Naive thymus-derived CD4-positive, alpha-beta T cell (primary cell): ENCODE measurements at places on chromosomes 3 and 15. TPM values are rescaled to one million over a fixed set of nuclear protein-coding genes. Genes with fewer than 3 reads are reported as not detected.
A peak's percentile ranks its signal among the peaks of the same experiment; 100 is the strongest.

GRCh38 chr3:3712971-3713370, 86.3 kb upstream of the LRRN1 start:
- DNase-seq: no peak

DNA sequence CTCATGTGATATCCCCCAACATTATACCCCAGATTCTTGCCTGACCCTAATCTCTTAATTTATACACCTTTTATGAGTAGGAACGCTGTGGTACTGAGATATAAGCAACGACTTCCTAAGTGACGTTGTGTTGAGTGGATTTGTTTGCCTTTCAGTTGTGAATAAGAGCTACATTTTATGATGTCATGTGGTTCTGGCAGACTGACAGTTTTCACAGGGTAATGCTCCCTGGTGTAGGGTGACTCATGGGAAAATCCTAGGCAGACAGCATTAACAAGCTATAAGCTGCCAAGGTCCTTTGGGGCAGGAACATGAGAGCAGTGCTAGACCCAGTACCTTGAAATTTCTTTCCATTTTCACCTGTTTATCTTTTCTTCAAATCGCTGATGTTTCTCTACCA, 11.2 kb downstream of the C3orf52 start:
- DNase-seq: no peak

GRCh38 chr15:82832601-82833361, 23.4 kb downstream of the WHAMM start:
- no peak for DNase-seq

DNA sequence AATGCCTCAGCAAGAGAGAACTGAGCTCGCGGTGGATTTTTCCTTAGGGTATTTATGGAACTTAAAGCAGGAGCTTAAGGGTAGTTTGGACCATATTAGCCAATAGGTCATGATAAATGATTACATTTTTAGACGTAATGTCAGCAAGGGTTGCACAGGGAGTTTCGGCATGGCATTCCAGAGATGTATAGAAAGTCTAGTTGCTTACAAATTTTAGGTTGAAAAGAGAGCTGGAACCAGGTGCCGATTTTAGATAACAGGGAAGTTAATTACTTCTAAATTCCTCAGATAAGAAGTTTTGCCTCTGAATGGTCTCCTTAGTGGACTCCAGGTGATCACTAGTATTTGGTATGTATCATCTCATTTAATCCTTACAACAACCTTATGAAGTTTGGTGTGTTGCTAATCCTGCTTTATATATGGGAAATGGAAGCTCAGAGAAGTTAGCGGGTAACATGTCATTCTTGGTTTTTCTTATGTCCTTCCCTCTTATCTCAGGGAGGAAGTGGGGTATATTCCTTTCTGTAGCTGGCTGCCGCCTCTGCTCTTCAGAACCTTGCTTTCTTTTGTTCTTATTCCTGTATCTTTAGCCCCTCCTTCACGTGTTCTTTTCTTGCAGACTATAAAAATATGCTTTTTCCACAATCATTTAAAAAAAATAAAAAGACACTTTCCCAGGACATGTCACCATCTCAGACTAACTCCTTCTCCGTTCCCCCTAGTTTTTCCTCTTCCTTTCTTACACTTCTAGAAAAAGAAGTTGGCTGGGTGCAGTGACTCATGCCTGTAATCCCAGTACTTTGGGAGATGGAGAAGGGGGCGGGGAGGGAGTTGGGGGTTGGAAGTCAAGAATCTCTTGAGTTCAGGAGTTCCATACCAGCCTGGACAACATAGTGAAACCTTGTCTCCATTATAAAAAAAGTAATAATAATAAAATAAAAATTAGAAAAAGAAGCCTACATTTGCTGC, 25.7 kb downstream of the IQGAP1 start:
- no peak for DNase-seq

DNA sequence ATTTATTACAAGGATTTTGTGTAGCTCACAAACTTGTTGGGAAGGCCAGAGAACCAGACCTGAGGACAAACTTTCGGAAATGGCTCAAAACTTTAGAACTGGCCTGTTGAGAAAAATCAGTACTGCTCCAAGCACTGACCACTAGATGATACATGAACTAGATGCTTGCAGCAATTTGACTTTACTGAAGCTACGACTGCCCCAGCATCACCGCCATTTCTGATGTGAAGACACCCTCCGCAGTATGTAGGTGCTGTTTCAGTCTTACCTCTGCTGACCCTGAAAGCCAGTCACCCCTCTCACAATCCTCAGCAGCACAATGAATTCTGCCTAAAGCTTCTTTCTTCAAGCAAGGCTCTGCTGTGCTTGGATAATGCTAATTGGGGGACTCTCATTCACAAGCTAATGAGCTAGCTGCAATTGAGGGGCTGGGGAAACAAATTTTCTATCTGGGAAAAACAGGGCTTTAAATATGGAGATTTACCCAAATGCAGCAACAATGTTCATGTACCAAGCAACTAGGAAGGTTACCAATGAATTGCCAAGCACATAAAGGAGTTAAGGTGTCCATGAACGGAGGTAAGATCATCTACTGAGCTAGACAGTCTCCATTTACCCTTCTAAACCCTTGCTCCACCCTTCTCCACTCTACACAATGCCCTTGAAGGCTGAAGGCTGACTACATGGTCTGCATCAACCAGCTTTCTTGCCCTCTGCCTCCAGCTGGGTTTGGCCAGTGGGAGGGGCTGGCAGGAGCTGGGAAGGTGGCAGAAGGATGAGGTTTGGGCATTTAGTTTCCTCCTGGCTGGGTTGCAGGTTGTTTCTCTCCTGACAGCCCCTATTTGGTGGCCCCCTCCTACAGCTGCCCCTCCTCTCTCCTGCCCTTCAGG, 53.2 kb upstream of the FSTL1 start:
- no peak for DNase-seq

- DNase-seq: no peak
These were observed 143.9 kb downstream of the OR4M2 start for GRCh38 chr15:22224241-22224671.

DNA sequence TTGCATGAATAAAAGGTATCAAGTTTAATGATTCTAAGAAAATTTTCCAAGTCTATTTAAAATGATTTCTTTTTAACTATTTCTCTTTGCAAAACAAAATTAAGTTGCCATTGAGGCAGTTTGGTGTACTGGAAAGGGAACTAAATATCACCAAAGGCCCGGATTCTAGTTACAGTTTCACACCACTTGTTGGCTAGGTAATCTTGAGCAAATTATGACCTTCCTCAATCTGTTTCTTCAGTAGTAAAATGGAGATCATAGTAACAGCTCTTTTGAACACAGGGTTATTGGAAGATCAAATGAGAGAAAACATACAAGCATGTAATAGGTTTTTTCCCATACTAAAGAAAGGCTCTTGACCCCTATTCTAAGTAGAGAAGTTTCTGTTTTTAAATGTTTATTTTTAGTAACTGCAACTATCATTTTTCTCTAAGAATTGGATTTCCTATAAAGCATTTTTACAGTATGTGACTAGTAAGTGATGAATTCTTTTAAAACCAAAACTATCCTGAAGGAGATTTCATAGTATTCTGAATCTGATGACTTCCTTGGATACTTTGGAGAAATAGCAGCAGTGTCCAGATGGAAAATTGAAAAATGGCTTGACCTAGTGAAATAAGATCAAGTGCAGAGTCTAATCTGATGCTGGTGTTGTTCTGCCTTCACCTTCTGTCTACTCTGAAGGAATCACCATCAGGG, 15.7 kb downstream of the SCAANT1 start:
- no peak for DNase-seq

- DNase-seq: no peak
These were observed 785.4 kb upstream of the ROBO1 start for GRCh38 chr3:80553211-80553610.

DNA sequence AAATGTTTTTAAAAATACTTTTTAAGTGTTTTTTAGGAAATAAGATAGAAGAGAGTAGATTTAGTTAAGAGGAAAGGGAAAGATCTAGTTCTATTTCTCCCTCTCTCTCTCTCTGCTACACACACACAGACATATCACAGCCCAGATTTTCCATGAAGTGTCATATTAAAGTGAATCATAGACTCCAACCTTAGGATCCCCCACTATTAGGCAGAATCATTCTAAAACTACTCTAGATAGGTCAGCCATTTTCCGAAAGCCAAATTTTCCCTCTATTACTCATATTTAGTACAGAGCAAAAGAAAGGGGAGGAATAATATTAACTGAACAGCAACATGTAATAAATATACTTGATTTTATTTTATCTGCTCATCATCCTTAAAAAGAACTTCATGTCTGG, 45.1 kb upstream of the RSL24D1 start:
- no peak for DNase-seq

DNA sequence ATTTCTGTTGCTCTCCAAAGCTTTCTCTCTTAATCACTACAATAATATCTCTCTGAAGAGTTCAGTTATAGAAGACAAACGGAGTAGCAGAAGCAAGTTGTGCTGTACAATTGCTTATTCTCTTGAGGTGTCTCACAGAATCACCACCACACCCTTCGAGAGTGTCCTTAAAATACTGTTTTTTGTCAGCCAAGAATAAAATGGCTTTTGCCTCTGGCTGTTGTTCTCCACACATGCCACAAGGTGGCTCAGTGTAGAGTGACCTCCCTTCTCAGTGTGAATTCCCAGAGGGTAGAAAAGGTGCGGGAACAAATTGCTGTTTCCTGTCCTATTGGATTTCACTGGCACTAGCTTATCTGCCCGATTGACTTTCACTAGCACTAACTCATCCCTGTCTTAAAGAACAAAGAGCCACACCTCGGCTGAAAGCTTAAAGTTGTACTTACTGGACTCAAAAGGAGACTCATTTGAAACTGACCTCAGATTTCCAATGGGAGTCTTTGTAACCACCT, 134.2 kb upstream of the SATB1 start:
- DNase-seq: peak; percentile 41

GRCh38 chr3:51968883-51969678, 1.8 kb upstream of the PCBP4 start:
- DNase-seq: no peak

DNA sequence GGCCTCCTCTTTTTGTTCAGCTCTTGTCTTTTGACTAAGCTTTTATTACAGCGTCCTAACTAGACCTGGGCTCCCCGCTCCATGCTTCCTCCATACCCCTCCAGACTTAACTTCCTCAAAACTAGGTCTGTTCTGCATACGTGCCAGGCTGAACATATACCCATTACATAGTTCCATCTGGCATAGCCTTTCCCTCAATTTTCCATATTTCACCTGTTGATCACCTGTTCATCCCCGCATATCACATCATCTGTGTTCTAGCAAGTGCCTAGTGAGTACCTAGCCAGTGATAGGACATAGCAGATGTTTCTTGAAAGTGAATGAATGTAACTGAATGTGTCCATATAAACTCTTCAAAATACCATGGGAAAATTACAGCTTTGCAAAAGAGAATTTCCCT, 36.0 kb downstream of the PARP14 start:
- DNase-seq: no peak

- DNase-seq: no peak
These were observed 2.3 kb downstream of the ANXA2 start for GRCh38 chr15:60395276-60396011.

DNA sequence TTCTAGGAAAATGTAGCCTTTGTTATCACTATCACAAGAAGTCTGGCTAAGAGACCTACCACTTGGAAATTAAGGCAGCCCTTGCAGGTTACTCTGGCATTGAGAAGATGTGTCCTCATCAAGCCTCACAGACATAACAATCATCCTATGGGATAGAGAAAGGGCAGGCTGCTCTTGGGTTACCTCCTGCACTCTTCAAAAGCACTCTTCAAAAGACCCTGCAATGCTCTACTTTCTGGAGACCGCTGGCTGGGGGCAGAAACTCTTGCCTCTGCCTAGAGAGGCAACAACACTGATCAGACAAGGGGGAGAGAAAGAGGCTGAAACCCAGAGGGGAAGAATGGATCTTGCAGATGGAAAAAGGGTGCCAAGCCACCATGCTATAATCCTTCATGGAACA, 127.9 kb upstream of the BNIP2 start:
- no peak for DNase-seq

GRCh38 chr3:46312991-46313390, 40.9 kb upstream of the CCR2 start:
- DNase-seq: no peak

DNA sequence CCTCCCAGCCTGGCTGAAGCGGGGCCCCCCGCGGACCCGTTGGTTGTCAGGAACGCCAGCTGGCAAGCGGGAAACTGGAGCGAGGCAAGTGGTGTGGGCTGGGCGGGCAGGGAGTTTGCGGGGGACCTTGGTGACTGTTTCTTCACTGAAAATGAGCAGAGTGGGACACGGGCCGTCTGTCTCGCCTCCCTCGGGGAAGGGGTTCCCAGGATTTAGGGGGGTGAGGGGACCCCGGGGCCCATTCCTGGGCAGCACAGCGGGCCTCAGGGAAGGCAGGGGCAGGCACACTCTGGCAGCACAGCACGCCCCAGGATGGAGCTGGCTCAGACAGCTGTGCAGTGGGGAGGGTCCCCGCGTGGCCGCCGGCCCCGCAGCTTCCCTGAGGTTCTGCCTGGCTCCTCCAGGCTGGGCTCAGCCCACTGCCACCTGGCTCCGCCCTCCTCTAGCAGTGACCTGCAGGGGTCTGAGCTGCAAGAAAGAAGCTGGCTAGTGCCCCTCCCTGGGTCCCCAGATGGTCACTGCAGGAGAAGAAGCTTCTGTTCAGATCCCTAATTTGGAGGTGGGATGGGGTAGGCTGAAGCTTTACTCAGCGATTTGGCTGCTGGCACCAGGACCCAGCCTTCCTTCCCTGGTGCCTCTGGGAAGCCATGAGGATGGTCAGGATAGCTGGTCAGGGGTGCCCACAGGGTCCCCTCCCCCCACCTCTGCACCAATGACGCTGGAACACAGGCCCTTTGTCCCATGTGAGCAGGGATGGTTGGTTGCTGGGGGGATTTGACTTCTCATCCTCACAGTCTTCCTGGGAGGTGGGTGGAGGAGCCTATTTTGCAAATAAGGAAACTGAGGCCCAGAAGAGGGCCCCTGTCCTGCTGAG, 90.4 kb downstream of the TBC1D2B start:
- DNase-seq: no peak

GRCh38 chr15:30974112-30974511, 17.3 kb downstream of the MTMR10 start:
- DNase-seq: no peak

DNA sequence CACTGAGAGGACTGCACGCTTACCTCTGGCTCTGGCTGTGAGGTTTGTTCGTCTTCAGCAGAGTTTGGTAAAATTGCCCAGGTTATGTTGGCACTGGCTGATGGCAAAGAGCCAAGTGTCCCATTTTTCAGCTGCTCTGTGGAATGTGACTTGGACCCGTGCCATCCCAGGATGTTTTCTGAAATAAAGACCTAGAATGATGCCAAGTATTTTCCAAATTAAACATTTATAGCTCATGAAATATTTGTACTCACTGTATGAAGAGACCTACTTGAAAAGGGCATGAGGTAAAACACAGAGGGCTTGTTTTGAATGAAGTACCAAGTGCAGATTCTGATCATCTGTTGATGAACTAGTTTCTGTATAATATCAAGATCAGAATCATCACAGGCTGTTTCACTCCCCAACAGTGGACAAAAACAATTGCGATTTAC, 200.5 kb downstream of the STT3B start:
- DNase-seq: no peak

- no peak for DNase-seq
These were observed 96.1 kb downstream of the OPA1 start for GRCh38 chr3:193688834-193689714.

GRCh38 chr15:68126396-68126795, 72.3 kb downstream of the PIAS1 start:
- DNase-seq: no peak

GRCh38 chr15:50068016-50068415, 51.0 kb downstream of the ATP8B4 start:
- DNase-seq: no peak

Gene GJD2
- total RNA-seq: not detected

Gene GPR62
- total RNA-seq: not detected

Gene TERC
- 19.4 TPM for total RNA-seq

Gene MAP1A
- total RNA-seq: 0.30 TPM

Gene ZDHHC19
- not detected for total RNA-seq

Gene CACNA1D
- not detected for total RNA-seq

Gene CLSTN2
- not detected for total RNA-seq

Gene GUCA1C
- not detected in 2 replicates for total RNA-seq

Gene COL6A6
- not detected for total RNA-seq
